ENCODE measurements at places on chromosomes 13 and 19.

GRCh38 chr19:30670562-30671366 lies 298.6 kb downstream of the ZNF536 start:
- DNase-seq, result no peak

GRCh38 chr19:5972355-5972731 lies 5.6 kb downstream of the RANBP3 start:
- no peak for DNase-seq

DNA sequence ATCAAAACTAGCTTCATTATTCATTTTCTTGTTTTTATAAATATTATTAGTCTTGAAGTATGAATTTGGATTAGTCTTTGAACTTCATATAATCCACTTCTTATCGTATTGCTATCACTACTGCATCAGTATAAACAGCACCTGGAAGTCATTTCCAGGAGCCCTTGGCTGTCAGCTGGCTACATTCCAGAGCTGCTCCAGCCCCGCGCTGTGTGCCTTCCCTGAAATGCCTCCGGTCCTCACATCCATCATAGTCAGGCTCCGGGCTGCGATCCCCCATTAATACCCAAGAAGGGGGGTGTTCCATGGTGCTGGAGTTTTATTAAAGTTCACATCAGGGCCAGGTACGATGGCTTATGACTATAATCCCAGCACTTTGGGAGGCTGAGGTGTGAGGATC lies 124.3 kb upstream of the GJB6 start:
- no peak for DNase-seq

DNA sequence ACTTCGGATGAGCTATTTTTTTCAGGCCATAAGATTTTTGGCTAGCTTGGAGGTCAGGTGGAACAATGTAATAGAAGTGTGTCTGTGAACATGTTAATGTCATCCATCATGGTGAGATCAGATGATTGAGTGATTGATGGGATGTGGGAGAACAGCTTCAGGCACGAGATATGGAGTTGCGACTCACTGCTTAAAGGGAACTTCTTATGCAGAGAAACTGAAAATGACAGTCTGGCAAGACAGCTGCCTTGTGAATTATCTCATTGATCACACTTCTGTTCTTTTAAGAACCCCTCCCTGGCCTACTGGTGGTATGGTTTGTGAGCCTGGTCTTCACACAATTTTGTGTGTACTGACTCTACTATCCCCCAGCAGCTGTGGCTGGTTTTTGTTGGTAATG lies 96.0 kb downstream of the OLFM4 start:
- no peak for DNase-seq

DNA sequence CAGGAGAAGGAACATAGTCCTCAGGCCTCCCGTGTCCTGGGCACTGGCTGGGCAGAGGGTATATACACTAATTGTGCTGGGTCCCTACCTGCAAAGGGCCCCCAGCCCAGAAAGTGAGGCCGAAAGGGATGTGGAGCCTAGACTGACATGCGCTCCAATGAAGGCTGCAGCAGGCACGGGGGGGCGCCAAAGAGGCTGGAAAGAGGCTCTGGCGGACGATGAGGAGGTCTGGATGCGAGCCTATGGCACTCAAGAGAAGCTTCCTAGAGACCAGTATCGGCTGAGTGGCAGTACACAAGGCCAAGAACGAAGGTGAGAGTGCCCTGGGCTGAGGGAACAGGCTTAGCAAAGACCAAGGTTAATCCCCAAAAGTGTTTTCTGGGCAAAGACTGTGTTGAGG lies 16.6 kb downstream of the VRK3 start:
- peak; percentile 49 for DNase-seq

GRCh38 chr13:27952876-27953675 lies 16.0 kb downstream of the CDX2 start:
- DNase-seq, result no peak

DNA sequence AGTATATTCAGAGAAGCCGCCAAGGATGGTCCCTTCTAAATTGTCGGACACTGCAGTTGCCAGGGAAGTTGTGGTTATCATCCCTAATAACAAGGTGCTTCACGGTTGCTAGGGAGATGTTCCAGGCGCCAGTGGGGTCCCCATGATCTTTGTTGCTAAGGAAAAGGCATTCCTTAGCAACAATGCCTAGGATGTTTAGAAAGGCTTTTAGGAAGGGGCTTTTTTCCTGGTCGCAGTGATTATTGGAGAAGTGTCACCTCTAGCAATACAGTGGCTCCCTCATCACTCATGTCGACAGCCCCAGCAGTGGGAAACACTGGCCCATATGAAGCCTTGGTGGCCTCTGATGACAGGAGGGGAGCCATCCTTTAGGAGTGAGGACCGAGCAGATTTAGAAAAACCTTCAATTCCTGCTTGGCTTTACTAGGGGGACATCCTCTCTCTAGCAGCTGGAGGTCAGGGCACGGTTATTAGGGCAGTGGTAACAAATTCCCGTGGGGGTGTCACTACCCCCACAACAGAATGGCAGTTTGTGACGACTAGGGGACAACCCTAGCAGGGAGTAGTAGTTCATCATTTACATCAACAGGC lies 6.4 kb upstream of the TMC4 start:
- DNase-seq, result no peak

DNA sequence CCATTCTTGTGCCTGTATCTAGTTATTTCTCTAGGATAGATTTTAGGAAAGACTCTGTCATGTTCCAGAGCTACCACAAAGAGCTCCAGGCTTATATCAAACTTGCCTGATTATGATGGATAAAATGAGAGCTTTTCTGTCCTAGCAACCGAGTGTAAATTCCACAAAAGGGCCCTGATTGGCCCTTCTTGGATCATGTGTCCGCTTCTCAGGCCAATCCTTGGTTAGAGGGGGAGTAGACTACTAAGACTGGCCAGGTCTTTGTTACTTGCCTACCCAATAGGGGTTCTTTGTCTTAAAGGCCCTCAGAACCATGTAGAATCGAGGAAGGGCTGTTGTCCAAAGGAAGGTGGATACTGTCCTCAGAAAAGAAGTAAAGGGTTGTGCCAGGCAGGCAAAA lies 2.4 kb downstream of the DHX34 start:
- DNase-seq, result peak; percentile 36

DNA sequence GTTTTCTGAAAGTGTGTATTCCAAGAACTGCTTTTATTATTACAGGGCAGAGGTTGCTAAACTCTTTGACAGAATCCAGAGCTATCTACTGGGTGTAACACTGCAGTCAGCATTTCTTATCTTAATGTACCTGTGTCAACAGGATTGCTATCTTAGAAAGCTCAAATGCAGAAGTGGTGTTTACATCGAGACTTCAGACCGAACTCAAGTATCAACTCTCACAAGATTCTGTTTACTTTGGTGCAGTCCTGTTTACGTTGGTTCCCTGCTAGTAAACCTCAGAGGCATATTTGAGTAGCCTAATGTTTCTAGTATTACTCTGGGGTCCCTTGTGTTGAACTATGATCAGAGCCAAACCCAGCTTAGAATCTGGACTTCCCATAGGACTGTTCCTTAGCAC lies 20.5 kb downstream of the SLC15A1 start:
- no peak for DNase-seq

DNA sequence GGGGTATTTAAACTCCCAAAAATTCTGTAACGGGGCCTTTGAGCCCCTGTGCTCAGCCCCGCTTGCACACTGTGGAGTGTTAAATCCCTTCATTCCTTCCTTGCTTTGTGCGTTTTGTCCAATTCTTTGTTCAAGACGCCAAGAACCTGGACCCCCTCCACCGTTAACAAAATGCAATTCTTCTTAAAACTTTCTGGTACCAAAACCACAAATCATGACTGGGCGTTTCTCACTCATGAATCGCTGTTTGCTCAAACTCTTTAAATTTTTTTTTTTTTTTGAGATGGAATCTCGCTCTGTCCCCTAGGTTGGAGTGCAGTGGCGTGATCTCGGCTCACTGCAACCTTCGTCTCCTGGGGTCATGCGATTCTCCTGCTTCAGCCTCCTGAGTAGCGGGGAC lies 881 bp downstream of the ZNF20 start:
- no peak for DNase-seq

DNA sequence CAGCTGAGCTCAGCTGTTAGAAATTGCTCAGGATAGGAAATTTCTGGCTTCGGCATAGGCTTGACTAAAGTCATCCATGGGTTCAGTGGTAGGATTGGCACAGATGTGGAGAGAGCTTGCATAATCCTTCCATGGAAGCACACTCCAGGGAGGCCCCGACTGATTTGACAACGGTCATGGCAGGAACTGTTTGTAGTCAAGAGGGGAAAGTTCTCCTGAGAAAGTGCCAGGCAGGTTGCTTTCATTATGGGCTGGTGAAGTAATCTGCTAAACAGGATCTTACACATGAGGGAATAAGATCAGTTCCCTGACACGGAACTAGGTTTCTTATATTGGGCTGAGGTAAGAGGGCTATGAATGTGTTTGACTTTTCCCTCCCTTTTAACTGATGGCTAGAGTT lies 120.1 kb downstream of the RGCC start:
- DNase-seq, result no peak

DNA sequence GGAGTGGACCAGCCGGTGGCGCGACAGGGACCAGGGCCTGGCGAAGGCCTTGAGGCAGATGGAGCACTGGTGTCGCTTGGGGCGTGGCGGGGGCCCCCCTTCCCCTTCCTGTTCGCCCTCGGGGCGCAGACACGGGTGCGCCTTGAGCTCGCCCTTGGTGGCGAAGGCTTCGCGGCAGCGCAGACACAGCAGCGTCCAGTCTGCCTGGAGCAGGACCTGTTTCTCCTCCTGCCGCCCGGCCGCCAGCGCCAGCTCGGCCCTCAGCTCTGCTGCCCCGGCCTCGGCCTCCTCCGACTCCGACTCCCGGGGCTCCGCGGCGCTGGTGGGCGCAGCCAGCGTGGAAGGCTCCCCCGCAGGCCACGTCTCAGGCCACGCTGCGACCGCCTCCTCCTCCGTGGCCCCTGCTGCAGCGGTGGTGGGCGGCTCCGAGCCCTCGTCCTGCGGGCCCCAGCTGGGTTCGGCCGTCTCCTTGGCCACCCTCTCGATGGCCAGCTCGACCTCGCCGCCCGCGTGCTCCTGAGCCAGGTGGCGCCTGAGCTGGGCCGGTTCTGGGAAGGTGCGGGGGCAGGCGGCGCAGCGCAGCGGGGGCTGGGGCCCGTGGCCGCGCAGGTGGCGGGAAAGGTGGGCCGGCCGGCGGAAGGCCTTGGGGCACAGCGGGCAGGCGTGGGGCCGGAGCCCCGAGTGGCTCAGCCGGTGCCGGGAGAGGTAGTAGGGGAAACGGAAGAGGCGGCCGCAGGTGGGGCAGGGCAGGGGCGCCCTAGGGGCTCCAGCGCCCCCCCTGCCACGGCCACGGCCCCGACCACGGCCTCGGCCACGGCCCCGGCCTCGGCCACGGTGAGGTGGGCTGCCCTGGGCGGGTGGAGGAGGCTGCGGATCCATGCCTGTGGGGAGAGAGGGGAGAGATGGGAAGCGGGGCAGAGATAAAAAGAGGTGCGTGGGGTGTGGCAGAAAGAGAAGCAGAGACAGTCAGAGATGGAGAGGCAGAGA lies 1.6 kb downstream of the ZNF579 start:
- no peak for DNase-seq

DNA sequence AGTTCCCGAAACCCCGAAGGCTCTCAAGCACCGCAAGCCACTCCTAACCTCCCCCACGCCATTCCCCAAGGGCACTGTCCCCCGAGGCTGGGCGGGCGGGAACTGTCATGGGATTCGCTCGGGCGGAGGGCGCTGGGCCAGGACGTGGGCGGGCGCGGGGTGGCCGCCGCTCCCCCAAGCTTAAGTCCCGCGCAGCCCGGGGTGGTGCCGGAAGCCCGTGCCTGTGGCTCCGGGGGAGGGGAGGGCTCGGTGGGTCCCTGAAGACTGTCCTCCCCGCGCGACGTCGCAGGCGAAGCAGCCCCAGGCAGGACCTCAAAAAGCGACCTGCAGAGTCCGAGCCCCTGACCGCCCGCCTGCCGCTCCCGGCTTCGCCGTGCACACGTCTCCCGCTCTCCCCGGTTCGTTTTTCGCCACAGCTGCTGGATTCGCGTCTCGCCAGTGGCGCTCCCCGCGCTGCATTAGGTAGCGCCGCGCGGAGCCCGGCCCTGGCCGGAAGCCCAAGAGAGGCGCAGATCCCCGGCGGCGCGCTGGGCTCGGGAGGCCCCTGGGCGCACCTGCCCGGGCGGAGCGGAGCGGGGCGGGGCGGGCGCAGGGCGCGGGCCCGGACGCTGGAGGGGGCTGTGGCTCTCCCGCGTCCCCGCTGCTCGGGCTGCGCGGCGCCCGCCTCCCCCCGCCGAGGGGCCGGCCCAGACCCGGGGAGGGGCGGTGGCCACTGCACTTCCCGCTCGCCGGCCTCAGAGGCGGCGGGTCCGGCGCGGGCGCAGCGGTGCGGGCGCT lies at the start of gene FARP1:
FARP1 (plus strand) TSS at position 715 of the 777 bp plus-strand sequence. CDS start 70,149 bp downstream, outside the sequence.
- peak; percentile 98 for DNase-seq

GRCh38 chr19:11530432-11530831 lies 1.5 kb upstream of the ECSIT start:
- DNase-seq, result peak; percentile 88

DNA sequence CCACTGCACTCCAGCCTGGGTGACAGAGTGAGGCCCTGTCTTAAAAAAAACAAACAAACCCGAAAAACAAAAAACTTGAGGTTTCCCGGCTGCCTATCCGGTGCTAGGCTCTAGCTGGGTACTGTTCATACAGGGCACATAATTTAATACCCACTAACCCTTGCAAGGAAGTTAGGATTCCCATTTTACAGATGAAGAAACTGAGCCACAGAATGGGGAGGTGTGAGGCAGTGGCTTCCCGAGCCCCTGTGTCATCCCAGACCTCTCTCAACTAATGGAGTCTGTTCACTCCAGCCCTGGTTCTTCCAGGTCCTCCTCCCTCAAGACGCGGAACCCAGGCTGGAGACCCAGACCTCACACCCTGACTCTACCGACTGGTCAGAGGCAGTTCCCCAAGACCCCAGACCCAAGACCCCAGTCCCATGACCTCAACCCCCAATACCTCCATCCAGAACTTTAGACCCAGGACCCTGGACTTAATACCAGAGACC lies 576 bp downstream of the APBA3 start:
- no peak for DNase-seq

DNA sequence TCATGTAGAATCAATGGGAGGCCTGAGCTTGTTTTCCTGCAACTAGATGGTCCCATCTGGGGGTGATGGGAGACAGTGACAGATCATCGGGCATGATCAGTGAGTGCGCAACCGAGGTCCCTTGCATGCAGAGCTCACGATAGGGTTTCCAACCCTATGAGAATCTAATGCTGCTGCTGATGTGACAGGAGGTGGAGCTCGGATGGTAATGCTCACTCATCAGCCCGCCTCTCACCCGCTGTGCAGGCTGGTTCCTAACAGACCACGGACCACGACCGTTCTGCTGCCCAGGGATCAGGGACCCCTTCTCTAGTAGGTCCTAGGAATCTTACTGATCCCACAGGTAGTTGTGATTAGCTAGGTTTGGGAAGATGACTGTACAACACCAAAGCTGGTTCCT lies 23.5 kb upstream of the GARRE1 start:
- no peak for DNase-seq

- DNase-seq, result no peak
Measured at GRCh38 chr13:34779171-34779570, 162.9 kb upstream of the NBEA start.

GRCh38 chr13:91181892-91182291 lies 165.6 kb upstream of the MIR17HG start:
- no peak for DNase-seq

- no peak for DNase-seq
Measured at GRCh38 chr13:110549795-110550160, 11.7 kb downstream of the RAB20 start.
